ENCODE measurements at places on chromosomes 12 and 14. TPM values are rescaled to one million over a fixed set of nuclear protein-coding genes. Genes with fewer than 3 reads are reported as not detected.

GRCh38 chr14:81400202-81400678 is at the start of gene STON2:
TSS of gene STON2 (minus strand) at chr14:81400324. CDS start at chr14:81398382, 1,942 bp downstream.
- DNase-seq = no peak

Gene TSPAN9
- total RNA-seq = 43.5 TPM

DNA sequence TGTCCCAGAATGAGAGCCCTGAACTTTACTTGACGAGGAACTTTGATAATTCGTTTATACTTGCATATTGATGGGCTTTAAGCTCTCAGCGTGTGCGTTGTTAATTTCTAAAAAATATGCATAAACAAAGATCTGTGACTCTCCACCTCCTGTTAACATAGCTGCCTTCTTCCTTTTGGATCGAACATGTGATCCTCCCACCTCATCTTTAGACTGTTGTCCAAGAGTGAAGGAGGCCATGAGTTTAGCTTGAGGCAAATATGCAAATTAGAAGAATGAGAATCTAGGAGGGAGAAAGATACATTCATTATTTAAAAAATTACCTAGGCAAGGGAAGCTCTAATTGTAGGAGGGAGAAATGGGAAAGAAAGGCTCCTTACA is 617 bp downstream of the TTC8 start:
- no peak for DNase-seq

DNA sequence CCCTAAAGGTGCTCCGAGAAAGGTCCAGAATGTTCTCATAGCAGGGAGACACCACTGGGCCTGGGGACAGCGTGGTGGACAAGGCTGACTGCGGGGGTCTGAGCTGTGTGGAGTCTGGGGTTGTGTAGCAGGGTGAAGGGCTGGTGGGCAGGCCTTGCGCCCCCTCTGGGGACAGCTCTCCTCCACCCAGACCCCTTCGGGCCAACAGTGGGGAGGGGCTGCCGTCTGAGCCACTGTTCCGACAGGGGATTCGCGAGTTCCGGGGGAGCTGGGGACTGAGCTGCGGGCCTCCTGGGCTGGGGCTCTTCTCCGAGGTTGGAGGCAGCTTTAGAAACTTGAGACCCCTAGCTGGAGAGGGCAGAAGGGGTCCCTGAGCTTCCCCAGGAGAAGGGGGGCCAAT is 32.1 kb downstream of the NCKAP5L start:
- peak; percentile 70 for DNase-seq

Gene JPH4
- 1.7 TPM for total RNA-seq

- DNase-seq = no peak
Observed at GRCh38 chr12:124747426-124748161, 116.1 kb downstream of the SCARB1 start.

Gene B4GALNT1
- total RNA-seq = 5.9 TPM

Gene NTN4
- 60.9 TPM for total RNA-seq

- no peak for DNase-seq
Observed at GRCh38 chr12:14471497-14471896, 96.2 kb downstream of the PLBD1 start.

GRCh38 chr12:115897729-115898128 is 379.8 kb downstream of the MED13L start:
- DNase-seq = no peak

GRCh38 chr12:29148596-29148910 is 525 bp upstream of the FAR2 start:
- DNase-seq = no peak

DNA sequence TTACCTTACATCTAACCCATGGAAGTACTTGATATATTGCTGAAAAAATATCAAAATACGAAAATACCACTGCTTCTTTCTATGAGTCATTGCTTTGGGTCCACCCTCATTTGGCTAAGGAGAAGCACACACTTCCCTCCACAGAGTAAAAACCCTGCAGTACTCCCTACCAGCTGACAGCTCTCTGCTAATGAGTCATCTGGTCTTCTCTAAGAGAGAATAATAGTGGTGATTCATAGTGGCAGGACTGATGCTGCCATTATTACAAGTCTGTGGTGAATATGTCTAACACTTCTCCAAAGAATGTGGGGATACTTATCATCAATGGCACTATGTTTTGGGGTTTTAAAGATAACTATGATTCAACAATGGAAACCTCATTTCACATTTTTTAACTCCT is 90.7 kb downstream of the PPFIA2 start:
- no peak for DNase-seq

DNA sequence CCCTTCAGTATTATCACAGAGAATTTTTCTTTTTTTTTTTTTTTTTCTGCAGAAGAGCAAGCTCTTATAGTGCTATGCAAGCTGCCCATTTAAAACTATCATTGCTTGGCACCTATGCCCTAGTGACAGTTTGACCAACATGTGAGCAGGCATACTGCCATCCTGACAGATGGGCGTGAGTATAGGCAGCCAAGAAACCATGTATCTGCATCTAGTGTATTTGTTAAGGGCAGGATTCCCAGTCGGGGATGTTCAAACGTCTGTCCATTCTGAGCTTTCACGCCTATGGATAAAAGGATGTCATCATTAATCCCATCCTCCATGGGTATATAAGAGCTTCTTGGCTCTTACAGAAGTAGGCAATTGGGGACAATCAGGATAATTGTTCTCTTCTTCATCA is 8.8 kb downstream of the VRK1 start:
- no peak for DNase-seq

GRCh38 chr14:68106905-68107304 is 287.3 kb downstream of the RAD51B start:
- DNase-seq = no peak

DNA sequence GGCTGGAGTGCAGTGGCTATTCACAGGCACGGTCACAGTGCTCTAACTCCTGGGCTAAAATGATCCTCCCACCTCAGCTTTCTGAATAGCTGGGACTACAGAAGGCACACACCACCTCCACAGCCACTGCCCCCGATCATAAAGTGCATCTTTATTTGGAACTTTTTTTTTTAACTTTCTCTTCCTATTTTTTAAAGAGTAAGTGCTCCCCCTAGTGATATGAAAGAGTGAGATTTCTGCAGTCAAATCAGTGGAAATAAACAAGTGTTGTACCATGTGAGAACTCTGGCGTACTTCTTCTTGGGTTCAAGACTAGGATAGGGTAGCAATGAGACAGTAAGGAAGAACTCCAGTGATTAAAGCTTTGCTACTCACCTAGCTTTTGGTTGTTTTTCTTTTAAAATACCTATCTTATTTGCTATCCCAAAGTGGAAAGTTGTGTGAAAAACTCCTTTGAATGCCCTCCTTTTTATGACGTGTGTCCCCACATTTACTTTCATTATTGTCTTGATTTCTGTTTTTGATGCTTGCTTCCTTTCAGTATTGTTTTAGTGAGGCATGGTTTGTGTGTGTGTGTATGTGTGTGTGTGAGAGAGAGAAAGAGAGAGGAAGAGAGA is 6.6 kb downstream of the PPP4R4 start:
- DNase-seq = no peak

GRCh38 chr12:20289520-20289919 is 78.8 kb upstream of the PDE3A start:
- DNase-seq = no peak

Data from aorta (tissue), 5 donors.